Neural crest cell (in vitro differentiated cells): ENCODE measurements at places on chromosomes 3 and 15. TPM values are rescaled to one million over a fixed set of nuclear protein-coding genes. Genes with fewer than 3 reads are reported as not detected.

The CPEB1 gene
- 0.72 and 0.84 TPM in 2 replicates for total RNA-seq

The NR2E3 gene
- total RNA-seq, result not detected in 2 replicates

The FANCD2 gene
- 65.4 and 67.9 TPM in 2 replicates for total RNA-seq

The SEMA3G gene
- 4.1 and 5.2 TPM in 2 replicates for total RNA-seq

The APOD gene
- 1.1 and 1.7 TPM in 2 replicates for total RNA-seq

The SLTM gene
- 105 and 122 TPM in 2 replicates for total RNA-seq

The CCR4 gene
- not detected in 2 replicates for total RNA-seq

The TUSC7 gene
- total RNA-seq, result not detected in 2 replicates

The AMIGO3 gene
- total RNA-seq, result 0.89 and 0.96 TPM in 2 replicates

The EDEM1 gene
- 19.7 and 21.2 TPM in 2 replicates for total RNA-seq

The CCDC54 gene
- not detected in 2 replicates for total RNA-seq

The SNRPN gene
- total RNA-seq, result 125 and 126 TPM in 2 replicates

The GPR156 gene
- 1.4 and 2.4 TPM in 2 replicates for total RNA-seq

The SLCO2A1 gene
- 0.07 and 0.33 TPM in 2 replicates for total RNA-seq

The CNBP gene
- 314 and 319 TPM in 2 replicates for total RNA-seq

The C3orf70 gene
- 15.9 and 16.1 TPM in 2 replicates for total RNA-seq

The ZNF662 gene
- not detected in 2 replicates for total RNA-seq

The LTK gene
- 0.16 and 0.19 TPM in 2 replicates for total RNA-seq
